HCEC 1CT (cell line): ENCODE measurements at places on chromosomes 2 and 18.

DNA sequence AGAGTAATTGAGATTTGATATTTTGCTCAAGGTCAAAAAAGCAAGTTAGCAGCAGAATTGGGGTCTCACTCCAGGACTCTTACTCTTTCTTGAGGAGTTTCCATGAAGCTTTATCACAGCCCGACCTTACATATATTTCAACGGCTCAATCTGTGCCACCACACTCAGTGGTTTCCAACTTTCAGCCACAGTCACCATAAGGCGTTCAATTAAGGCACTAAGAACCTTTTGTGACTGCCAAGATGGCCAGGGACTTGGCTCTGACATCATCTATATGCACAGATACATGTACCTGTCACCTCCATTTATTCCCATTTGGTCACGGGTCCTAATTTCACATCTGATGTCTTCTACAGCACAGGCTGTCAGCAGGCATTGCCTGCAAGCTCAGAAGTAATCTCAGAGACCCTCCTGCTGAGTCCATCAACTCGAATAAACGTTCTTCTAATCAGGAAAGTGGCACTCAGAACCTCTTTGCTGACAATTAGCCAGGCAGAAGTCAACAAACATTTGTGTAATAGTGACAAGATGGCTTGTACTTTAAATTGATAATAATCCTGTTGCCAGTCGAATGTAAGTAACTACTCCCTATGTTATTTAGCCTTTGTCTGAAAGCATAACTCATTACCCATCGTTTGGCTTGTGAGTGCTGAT, 16.1 kb downstream of the DYTN start:
- DNase-seq = no peak

DNA sequence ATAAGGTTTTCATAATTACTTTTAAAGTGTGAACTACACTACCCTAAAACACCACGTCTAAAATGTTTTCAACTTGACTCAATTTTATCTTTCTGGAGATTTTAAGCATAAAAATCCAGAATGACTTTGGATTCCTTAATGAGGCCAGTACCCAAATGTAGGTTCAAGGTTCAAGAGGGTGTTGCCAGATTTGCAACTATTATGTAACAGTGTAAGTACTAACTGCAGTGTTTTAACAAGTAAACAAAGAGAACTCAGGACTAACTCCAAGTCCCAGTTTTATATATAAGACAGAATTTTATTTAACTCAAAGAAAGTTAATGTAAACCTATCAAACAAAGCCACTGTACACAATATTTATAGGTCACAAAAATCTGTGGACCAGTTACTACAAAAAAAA, 5.7 kb downstream of the HIBCH start:
- no peak for DNase-seq

GRCh38 chr2:166671235-166671634, 177.2 kb upstream of the SCN7A start:
- DNase-seq = peak; percentile 52

DNA sequence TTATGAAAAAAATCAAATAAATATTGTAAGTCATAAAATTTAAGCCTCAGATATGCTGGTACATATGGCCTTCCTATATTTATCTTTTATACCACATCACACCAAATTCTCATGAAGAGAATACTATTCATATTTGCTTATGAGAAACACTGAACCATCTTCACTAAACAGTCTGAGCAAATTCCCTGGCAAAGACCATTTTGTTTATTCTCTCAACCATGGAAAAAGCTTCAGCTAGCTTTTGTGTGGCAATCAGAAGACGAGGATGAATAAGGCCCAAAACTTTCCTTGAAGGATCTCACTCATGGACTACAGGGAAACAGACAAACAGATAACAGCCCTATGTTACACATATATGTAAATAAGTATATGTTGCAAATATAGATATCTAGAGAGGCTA, 252.1 kb downstream of the TMX3 start:
- no peak for DNase-seq

- peak; percentile 37 for DNase-seq
Measured at GRCh38 chr2:55923091-55923981, at the start of gene EFEMP1. Gene EFEMP1, minus strand, starts transcription at chr2:55923782. Its CDS starts 1,342 bp downstream, at chr2:55922440.

GRCh38 chr18:11219571-11219970, 70.2 kb upstream of the PIEZO2 start:
- no peak for DNase-seq

DNA sequence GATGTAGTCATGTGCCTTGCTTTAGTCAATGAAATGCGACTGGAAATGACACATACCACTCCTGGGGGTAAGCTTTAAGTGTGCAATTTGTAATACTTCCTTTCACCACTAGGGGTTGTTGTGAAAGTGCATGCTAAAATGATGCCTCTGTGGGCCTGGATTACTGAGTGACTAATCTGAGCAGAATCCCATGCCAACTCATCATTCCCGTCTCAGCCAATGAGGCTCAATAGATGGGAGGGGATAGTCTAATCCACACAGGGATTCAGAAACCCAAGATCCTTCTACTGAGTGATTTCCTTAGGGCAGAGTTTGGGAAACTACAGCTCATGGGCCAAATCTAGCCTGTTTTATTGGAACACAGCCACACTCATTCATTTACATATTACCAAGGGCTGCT, 54.0 kb downstream of the HRH4 start:
- peak; percentile 65 for DNase-seq

GRCh38 chr18:62071071-62071470, 115.8 kb downstream of the PIGN start:
- DNase-seq = no peak

- DNase-seq = peak; percentile 49
Measured at GRCh38 chr2:42101206-42102023, 53.6 kb downstream of the PKDCC start.

- peak; percentile 89 for DNase-seq
Measured at GRCh38 chr2:39696101-39696553, 30.4 kb downstream of the TMEM178A start.
